ENCODE measurements at places on chromosomes 1 and 21.

GRCh38 chr1:15095496-15095875 is 58.1 kb upstream of the TMEM51 start:
- DNase-seq: no peak

DNA sequence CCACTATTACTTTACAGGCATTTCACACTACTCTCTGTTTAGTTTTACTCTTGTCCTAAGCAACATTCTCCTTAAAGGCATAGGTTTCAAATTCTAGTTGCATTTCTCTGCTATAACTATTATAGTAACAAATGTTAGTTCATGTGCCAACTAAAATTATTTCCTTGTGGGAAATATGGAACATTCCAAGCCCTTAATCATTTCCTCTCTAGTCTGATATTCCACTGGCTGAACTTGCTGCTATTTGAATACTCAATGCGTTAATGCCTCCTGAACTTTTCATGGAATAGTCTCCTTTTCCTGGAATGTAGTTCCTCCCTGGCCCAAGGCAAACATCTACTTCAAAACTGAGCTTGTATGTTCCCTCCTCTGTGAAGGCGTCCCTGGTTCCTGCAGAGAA is 19.3 kb upstream of the TBX19 start:
- peak; percentile 19 for DNase-seq

GRCh38 chr1:203549309-203549708 is 55.4 kb downstream of the OPTC start:
- DNase-seq: no peak

GRCh38 chr21:34147792-34148418 is 74.5 kb downstream of the MRPS6 start:
- no peak for DNase-seq

DNA sequence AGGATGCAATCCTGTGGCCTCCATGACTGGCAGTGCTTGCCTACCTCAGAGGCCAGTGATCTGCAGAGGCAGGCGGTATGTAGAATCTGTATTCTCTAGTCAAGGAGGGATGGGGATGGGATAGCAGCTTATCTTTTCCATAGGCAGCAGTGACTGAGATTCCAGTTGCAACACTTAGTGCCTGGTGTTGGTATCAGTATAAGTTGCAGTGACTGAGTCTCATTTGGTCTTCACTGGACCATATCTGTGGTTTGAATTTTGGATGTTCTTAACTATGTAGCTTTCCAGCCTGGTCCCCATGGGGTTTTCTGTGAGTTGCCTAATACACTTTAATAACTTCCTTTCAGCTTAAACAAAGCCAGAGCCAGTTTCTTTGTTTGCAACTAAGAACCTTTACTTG is 16.5 kb downstream of the DYRK1A start:
- no peak for DNase-seq

DNA sequence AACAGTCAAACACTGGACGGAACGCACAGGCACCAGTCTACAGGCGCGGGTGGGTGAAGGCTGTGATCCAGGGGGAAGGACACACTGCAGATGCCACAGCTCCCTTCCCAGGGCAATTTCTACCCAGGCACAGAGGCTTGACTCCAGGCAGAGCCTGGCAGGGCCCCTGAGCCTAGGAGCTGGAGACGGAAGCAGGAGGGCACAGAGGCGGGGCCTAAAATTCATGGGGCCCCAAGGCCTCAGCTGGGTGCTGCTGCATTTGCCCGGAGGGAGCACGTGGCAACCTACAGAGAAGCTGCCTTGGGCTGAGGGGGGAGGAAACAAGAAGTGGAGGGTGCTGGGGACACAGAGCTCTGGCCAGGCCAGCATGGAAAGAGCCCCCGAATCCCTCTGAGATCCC is 41.2 kb downstream of the UBE2G2 start:
- DNase-seq: no peak

- DNase-seq: no peak
Measured at GRCh38 chr1:70220015-70220414, 1.2 kb upstream of the SRSF11 start.

DNA sequence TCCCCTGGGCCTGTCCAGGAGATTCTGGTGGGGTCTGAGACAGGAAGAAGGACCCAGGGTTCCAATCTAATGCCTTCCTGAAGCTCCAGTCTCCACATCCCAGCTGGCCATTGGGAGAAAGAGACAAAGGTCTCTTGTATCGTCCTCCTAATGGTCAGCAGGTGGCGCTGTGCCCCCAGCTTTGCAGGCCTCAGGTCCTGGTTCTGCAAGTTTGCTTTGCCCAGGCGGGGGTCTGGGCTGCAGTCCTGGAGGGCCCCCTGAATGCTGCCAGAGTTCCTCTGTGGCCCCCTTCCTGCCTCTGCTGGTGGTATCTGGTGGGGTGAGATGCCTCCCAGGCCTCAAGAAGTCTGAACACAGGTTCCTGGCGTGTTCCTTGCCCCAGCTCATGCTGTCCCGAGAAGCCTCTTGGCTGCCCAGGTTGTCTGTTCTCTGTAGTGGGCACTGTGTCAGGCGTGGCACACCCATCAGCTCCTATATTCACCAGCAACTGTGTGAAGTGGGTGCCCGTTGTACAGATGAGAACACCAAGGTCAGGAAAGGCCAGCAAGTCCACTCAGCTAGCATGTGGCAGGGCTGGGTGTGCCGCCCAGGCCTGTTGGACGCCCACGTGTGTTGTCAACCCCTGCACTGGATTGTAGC is 33.8 kb upstream of the CSF3R start:
- peak; percentile 68 for DNase-seq

DNA sequence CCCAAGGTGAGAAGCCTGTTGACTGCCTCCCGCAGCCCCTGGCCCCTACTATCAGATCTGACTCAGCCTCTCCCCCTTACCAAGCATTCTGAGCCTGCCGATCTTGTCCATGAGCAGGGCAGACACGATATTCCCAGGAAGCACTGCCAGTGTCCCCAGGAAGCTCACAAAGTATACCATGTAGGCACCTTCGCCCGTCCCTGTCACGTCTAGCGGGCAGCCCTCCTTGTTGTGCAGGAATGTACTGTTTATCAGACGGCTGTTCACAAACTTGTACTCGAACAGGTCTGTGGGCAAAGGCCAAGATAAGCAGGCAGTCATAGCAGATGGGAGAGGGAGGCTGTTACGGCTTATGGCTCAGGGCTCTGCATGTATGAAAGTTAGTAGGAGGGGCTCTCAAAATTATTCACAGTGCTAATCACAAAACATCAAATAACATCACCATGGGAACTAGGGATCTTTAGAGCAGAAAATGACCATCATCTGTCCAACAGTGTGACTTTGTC is 7.3 kb downstream of the BOLA1 start:
- DNase-seq: no peak

DNA sequence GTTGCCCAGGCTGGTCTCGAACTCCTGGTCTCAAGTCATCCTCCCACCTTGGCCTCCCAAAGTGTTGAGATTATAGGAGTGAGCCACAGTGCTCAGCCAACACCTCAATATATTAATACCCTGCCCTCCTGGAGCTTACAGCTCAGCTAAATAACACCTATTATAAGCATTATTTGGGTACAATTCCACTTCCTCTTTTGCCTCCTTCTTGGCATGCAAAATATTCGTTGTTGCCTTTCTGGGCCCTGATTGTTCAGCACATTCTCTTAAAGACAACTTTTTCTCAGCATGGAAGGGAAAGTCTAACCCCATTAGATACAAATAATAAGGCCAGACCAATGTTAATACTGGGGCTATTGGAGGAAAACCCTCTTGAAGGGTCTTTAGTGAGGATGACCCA is 2.8 kb downstream of the PAQR7 start:
- no peak for DNase-seq

DNA sequence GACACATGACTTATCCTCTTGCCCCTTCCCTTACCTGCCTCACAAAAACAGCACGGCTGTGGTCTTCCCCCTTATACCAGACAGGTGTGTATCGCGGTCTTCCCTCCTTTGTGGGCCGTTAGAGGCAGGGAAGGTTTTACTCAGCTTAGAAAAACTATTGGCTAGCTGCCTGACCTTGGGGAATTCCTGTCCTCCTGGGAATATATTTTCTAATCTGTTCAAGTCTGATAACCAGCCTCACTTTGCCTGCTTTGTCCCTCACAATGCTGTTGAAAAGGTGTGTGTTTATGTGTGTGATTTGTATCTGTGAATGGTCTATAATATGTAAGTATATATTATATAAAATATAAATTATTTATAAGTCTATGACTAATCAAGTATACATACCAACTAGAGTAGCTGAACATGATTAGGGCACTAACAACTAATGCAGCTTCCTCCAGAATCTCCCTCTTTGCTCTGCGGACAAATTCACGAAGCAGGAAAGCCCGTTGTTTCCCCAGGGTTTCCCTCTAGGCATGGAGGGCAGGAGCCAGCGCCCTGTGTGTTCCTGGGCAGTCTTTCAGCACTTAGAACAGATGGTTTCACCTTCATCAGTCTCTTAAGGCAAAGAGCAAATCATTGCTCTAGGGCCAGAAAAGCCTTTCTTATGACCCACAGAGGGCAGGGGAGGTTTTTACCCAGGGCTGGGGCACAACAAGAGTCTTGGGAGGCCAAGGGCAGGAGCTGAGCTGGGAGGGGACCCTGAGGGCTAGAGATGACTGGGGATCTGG is 25.6 kb downstream of the SLC26A9 start:
- no peak for DNase-seq

DNA sequence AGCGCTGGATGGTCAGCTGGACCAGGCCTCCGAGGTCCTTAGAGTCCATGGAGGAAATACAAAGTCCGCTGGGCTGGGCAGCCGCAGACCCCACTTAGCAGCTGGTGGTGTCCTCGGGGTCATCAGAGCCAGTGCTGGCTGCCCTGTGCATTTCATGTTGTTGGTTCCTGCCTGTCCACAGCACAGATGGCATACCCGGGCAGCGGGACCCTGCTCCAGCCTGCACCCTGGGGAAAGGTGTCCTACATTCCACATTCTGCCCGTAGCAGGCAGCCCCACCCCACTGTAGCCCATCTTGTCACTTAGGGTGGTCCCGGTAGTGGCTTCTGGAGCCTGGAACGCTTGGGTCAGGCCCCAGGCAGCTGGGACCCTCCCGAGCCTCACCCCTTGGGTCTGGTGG is 19.8 kb downstream of the PRKCZ start:
- no peak for DNase-seq

DNA sequence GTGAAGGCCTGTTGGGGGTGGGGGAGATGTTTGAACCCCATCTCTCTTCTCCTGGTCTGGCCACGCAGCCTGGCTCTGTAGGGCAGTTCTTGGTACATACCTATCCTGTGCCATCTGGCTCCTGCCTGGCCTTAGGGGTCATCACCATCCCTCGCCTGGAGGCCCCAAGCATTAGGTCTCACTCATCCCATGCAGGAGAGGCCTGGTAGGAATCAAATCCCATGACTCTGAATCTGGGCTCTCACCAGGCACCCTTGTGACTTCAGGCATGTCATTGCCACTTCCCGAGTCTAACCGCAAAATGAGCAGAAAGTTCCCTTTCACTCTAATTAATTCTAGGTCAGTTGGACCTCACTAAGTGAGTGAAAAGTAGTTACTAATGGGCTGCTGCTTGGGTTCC is 37.2 kb downstream of the ETNK2 start:
- DNase-seq: no peak

GRCh38 chr21:32181457-32181856 is 97.4 kb downstream of the MIS18A start:
- DNase-seq: no peak

Measured in tongue (tissue), 3 donors.